ENCODE measurements at places on chromosomes 12 and 14.

DNA sequence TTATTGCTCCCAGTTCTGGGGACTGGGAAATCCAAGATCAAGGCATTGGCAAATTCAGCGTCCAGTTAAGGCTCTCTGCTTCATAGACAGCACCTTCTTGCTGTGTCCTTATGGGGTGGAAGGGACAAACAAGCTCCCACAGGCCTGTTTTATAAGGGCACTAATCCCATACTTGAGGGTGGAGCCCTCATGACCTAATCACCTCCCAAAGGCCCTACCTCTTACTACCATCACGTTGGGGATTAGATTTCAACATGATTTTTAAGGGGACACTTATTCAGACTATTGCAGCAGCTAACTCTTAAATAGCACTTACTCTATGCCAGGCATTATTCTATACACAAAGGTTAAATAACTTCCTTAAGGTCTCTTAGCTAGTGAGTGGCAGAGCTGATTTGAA lies 17.3 kb downstream of the TOGARAM1 start:
- no peak for DNase-seq

GRCh38 chr12:53968214-53969127 lies 4.5 kb upstream of the HOXC11 start:
- DNase-seq = no peak

- DNase-seq = no peak
Measured at GRCh38 chr14:55103005-55103640, 25.9 kb upstream of the LGALS3 start.

GRCh38 chr14:91395466-91395865 lies 22.2 kb downstream of the CCDC88C start:
- no peak for DNase-seq

DNA sequence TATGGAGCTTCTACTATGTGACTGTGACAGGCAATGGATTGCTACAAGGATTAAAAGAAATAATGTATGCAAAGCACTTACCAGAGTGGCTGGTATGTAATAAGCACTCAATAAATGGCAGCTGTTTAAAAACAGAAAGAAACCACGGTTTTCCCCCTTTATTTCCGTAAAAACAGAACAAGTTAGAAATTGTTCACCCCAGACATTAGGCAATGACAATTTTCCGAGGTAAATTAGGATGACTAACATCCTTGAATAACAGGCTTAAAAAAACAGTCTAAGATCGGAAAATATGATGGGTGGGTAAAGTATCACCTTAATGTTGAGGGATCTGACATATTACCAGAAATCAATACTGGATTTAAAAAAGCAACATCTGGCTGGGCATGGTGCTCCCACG lies 20.9 kb upstream of the CNIH1 start:
- DNase-seq = no peak

GRCh38 chr12:108860443-108860842 lies 3.1 kb upstream of the SSH1 start:
- no peak for DNase-seq

- DNase-seq = no peak
Measured at GRCh38 chr14:69822456-69822855, 25.4 kb upstream of the SLC10A1 start.

DNA sequence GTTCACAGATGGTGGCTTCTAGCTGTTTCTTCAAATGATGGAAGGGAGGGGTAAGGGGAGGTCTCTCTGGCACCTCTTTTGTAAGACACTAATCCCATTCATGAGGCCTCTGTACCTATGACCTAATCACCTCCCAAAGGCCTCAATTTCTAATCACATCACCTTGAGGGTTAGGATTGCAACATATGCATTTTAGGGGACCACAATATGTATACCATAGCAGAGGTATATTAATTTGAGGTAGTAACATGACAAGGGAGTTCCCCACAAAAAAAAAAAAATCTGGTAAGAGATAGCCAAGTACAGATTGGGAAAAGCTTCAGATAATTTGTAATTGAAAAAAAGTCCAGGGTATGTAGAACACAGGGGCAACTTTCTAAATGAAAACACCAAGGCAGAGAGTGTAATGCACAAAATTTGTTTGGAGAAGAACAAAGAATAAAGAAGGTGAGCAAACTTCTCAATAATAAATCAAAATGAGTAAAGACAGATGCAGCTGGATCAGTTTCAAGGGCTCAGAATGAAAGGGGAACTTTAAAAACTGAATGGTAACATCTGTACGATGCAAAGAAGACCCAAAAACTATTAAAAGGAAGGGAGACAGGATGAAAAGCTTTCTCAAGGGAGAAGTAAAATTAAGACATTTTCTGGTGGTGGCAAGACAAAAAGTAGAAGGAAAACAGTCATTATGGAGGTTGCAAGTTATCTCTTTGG lies 125.5 kb upstream of the DCN start:
- DNase-seq = no peak

DNA sequence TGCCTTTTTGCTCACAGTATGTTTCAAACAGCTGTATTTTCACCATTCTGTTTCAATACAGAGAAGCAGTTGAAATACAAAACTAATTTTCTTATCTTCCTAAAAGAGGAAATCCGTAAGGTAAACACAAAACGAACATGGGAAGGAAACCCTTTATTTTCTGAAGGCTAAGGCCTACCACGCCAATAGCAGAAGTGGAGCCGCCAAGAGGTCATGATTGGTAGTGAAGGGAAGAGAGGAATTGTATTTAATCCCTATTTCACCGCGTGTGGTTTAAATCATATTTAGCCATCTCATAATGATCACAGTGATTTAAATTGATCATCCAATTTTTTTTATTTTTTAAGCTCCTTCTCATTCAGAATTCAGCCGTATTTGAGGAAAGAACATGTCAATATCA lies 398.2 kb downstream of the PRKD1 start:
- peak; percentile 0 for DNase-seq

GRCh38 chr12:69331519-69331908 lies 16.7 kb upstream of the LYZ start:
- DNase-seq = no peak

- no peak for DNase-seq
Measured at GRCh38 chr12:77315407-77315806, 250.0 kb upstream of the E2F7 start.

- DNase-seq = no peak
Measured at GRCh38 chr12:120858306-120859088, 45.7 kb downstream of the SPPL3 start.

DNA sequence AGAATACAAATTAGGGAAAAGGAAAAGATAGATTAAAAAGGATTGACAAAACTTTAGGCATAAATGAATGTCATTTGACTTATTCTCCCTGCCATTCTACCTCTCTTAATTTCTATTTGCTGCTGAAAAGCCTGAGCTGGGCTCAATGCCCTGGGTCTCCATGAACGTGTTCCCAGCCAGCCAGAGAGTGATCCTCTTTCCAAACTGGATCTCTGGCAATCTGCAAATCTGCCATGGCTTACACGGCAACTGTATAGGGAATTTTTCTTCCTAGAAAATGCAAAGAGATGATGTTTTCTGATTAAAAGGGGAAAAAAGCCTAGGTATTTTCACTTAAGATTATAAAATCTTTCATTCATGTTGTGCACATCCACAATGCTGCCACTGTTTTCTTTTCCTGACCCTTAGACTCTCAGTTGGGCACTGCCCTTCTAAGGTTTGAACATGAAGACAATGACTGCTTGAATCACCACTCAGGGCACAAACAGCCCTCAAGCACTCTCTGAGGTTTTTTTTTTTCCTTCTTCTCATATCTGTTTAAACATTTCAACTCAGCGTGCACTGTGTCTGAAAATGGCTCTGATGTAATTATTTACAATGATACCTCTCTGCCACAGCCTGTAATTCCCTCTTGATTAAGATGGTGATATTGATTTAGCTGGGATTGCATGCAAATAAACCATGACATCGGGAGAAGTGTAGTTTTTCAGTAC lies 60.3 kb downstream of the DACT1 start:
- DNase-seq = no peak

GRCh38 chr12:27385766-27386564 lies 53.3 kb downstream of the BMAL2 start:
- no peak for DNase-seq

- DNase-seq = no peak
Measured at GRCh38 chr12:117733549-117733805, 235.3 kb downstream of the KSR2 start.

- DNase-seq = no peak
Measured at GRCh38 chr14:68181519-68182326, 362.1 kb downstream of the RAD51B start.

GRCh38 chr12:43832463-43833168 lies 3.3 kb upstream of the TMEM117 start:
- peak; percentile 34 for DNase-seq

GRCh38 chr12:851913-852312 lies 97.6 kb downstream of the RAD52 start:
- peak; percentile 29 for DNase-seq

GRCh38 chr12:56699020-56699661 lies 11.1 kb upstream of the PTGES3 start:
- peak; percentile 20 for DNase-seq

DNA sequence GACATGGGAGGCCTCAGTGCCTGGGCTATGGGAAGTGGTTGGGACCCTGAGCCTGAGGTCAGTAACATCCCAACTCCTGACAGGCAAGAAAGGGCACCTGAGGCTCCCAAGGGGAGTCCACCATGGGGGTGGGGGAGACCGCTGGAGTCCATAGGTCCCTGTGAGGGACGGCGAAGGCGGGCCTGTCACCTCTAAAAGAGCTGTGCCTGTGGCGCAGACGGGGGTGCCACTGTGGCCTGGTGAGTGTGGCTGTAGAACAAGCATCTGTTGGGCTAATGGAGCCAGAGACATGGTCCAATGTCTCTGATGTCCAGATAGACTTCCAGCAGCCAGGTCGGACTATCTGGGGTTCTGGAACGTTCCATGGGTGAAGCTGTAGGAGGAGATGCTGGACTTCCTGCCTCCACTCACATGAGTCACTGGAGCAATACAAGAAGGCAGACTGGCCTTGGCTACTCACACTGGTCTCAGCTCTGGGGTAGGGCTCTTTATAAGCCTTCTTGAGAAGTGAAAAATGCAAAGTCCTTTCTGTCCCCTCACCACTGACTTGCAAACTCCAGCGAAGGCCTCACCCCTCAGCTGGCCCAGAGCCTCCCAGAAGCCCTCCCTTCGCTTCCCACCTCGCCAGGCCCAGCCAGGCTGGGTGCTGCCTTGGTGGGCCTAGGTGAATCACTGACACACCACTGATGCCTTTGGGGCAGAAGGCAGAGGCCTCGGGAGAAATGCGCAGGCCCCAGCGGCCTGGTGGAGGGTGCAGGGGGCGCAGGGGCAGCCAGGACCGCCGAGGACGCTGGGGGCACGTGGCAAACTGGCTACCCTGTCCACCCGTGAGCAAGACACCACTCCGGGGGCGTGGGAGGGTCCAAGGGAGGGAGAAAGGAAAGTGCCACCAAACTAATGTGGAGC lies 1.1 kb upstream of the TRAF3 start:
- DNase-seq = no peak

DNA sequence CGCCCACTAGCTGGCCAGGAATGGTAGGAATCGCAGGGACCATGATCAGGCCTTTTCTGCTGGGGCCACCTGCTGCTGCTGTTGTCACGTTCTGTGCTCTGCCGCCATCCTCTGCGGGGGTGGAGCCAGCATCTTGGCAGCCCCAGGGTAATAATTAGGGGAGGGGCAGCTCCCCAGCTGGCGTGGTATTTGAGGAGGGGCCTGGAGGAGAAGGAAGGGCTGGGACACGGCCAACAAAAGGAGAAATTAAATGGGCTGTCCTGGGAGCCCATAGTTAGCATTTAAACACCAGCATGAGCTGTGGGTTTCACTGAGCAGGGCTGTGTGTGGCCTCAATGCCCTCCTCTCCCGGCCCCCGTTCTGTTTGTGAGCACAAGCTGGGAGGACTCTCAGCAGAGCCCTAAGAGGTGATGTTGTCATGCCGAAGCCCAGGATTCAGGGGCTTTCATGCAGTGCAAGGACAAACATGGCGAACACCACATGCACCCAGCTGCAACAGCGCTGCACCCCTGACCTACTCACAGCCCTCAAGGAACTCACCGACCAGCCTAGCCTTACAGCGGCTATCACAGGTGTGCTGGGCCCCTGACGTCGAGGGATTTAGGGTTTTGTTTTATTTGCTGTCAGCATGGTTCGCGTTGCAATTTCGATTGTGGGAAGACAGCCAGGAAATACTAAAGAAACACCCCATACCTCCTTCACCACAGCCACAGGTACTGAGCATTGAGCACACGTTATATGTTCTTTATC lies 324.3 kb downstream of the CACNA1C start:
- DNase-seq = no peak

- no peak for DNase-seq
Measured at GRCh38 chr12:42590330-42590934, 886 bp upstream of the PRICKLE1 start.

- no peak for DNase-seq
Measured at GRCh38 chr14:35515916-35516315, 18.0 kb upstream of the INSM2 start.

- no peak for DNase-seq
Measured at GRCh38 chr12:109462868-109463692, 14.0 kb downstream of the KCTD10 start.

- no peak for DNase-seq
Measured at GRCh38 chr12:20549108-20549719, 145.9 kb upstream of the SLCO1C1 start.

GRCh38 chr14:102131741-102132140 lies 8.0 kb upstream of the WDR20 start:
- no peak for DNase-seq

- no peak for DNase-seq
Measured at GRCh38 chr12:71295953-71296352, 138.2 kb upstream of the TSPAN8 start.

Measured in AML-193 (cell line).